ENCODE measurements at places on chromosomes 7 and 10.

- no peak for DNase-seq
Observed at GRCh38 chr7:100539436-100540006, 518 bp downstream of the AGFG2 start.

DNA sequence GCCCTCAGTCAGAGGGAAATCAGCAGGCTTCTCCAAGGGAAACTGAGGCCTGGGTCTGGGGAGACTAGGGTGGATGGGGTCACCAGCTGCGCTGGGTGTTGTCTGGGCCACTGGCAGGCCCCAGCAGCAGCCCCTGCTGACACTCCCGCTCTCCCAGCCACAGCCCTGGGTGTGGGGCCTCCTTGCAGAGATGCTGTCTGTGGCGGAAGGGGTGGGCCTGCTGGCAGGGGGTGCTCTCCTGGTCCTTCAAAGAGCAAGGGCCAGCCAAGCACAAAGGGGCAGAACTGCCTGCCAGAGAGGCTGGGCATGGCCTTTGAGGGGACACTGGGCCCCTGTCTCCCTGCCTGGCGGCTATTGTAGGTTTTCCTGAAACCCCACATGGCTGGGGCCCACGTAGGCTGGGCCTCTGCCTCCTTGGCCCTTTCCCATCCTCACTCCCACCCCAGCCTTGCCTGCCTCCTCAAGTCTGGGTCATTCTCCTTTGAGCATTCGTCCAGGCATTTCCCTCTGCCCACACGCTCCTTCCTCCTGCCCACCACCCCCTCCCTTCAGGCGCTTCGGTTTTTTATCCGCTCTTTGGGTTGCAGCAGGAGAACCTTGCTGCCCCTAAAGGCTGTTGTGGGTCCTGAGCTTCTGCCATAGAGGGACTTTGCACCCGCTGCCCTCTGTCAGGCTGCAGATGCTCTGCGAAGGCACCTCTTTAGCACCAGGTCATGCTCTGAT, 9.1 kb downstream of the COL13A1 start:
- DNase-seq: no peak

DNA sequence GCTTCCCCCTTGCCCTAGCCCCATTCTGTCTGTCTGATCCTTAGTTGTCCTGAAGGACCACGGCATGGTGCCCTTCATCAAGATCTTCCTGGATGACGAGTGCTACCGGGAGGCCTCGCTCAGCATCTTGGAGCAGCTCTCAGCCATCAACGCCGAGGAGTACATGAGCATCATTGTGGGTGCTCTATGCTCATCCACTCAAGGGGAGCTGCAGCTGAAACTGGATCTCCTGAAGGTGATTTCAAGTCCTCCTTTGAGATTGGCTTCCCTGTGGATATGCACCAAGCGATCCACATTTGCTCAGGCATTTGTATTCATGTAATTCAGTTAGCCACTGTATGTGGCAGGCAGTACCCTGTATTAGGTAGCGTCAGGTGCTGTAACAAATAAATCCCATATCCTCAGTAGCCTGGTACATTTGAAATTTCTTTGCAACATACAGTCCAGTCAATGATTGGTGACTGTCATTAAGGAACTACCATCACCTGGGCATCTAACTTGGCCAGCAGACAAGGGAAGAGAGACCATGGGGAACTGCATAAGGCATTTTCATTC, 51.2 kb downstream of the WDFY4 start:
- DNase-seq: no peak

GRCh38 chr10:84613336-84614021, 285.1 kb downstream of the CCSER2 start:
- DNase-seq: peak; percentile 56

GRCh38 chr7:132464740-132465139, 111.5 kb downstream of the PLXNA4 start:
- DNase-seq: peak; percentile 34

DNA sequence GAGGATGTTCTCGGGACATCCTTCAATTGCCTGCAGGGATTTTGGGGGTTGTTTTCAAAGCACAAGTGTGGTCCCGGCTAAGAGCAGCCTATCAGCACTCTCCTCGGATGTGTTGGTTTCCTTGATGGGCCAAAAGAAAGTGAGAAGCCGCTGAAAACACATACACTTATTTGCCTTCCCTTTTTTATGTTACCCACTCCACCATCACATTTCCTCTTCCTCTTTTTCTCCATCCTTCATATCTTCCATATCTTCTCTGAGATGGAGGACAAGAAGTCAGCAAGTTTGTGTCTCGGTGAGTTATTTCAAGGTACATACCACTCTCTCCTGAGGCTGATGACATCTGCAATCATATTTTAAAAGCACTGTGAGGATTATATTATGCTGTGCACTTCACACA, 64.0 kb downstream of the ZNF33B start:
- no peak for DNase-seq

DNA sequence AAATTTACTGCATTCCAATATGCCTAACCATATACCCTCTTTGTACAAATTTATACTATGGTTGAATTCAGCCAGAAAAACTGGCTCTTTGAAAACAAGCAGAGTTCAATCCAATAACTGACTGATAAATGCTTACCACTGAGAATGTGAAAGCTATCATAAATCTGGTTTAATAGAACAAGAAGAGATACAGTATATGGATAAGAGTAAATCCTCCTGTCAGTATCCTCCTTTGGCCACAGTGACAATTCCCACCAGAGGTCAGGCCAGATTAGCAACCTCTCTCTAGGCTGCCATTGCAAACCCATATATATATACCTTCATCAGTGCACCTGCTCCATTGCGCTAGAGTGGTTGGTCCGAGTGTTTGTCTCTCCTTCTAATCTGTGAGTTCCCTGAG, 647.2 kb downstream of the GRM8 start:
- no peak for DNase-seq

DNA sequence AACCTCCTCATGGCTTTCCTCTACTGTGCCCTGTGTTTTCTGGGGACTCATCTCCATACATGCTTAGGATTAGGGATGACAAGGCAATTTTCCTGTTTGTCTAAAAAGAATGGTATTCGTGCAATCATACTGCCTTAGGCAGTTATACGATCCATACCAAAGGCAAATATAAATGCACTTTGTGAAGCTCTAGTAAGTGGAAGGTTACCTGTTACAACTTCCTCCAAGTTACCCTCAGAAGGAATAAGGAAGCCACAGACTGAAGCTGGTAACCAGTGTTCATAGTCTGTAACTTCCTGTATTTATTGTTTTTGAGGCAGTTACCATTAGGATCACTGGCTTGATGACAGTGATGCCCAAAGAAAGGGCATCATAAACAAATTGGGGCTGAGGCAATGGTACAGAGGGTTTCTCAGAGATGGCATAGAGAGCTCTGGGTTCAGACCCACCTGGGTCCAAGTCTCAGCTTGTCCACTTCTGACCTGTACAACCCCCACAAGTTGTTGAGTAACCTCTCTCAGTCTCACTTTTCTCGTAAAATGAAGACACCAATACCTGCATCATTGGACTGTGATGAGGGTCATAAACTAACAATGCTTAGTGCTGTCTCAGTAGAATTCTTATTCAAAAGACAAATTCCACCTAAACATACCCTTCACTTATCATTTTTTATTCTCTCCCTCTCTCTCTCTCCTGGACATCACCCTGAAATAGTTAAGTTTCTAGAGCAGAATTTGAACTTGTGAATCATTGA, 138.2 kb downstream of the ELMO1 start:
- DNase-seq: no peak

- DNase-seq: no peak
Observed at GRCh38 chr7:34445653-34446052, 212.4 kb upstream of the NPSR1 start.

GRCh38 chr7:140400381-140400780, 2.1 kb upstream of the SLC37A3 start:
- no peak for DNase-seq

GRCh38 chr10:99711129-99711719, 20.7 kb downstream of the COX15 start:
- DNase-seq: peak; percentile 19

DNA sequence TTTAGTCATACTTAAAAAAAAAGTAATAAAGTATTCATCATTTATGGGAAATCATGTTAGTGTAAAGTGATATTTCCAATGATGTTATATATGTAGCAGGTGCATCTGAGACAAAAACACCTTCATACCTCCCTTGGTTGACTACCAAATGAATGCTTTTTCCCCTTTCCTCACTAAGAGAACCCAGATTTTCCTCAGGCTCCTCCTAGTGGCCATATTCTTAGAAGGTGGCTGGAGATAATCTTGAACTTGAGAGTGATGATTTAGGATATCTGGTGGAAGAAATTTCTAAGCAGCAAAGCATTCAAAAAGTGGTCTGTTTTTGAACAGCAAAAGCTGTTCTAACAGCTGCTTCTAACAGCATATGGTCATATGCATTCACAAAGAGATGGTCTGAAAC, 16.8 kb upstream of the DNAH11 start:
- DNase-seq: no peak

- no peak for DNase-seq
Observed at GRCh38 chr10:2201534-2202099, 464.3 kb upstream of the ADARB2 start.

- no peak for DNase-seq
Observed at GRCh38 chr7:30222515-30223215, 61.7 kb upstream of the ZNRF2 start.

DNA sequence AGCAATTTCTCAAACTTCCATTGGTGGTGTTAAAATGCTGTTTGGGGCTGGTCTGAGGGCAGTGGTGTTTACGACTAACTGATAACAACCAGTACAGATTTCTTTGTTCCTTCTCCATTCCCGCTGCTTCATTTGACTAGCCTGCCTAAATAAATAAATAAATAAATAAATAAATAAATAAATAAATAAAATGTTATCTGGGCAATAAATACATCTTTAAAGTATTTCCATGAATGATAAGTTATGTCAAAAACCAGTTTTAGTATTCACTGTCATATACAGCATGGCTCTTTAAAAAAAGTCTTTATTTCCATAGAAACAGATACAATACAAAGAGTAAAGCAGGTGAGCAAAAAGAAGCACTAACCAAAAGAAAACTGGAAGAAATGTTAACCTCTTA, 81.3 kb downstream of the ATE1 start:
- DNase-seq: no peak

- no peak for DNase-seq
Observed at GRCh38 chr7:84701524-84702306, 485.1 kb downstream of the SEMA3D start.

GRCh38 chr7:102215256-102215655, 71.4 kb upstream of the SH2B2 start:
- DNase-seq: peak; percentile 44

DNA sequence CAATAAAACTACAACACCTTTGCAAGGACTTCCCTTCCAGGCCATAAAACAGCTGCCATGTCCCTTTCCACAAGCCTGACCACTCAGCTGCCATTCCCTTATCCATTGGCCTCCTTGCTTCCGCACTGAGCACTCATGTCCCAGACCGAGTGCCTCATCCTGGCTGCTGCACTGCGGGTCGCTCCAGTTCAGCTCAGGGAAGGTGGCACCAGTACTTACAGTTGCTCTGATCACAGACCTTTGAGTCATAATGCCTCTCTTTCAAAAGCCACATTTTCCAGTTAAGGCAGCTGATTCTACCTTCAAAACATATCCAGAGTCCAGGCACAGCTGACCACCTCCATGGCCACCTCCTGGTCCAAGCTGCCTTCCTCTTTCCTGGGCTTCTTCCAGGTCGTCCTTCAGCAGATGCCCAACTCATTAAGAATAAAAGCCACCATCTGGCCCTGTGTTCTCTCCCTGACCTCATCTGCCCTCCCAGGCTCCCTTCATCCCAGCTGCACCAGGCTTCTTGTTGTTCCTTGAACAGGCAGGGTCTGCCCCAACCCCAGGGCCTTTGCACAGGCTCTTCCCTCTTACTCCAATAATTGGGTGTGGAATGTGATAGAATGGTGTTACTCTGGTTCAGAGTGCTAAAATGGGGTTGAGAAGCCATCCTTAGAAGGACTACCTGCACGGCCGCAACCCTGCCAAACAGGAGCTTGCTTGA, 64.5 kb downstream of the RAMP3 start:
- DNase-seq: no peak

- peak; percentile 50 for DNase-seq
Observed at GRCh38 chr10:80453842-80454512, at the start of gene TSPAN14. Gene TSPAN14, plus strand, starts transcription at chr10:80454310. Its CDS starts 34,924 bp downstream, at chr10:80489234.

DNA sequence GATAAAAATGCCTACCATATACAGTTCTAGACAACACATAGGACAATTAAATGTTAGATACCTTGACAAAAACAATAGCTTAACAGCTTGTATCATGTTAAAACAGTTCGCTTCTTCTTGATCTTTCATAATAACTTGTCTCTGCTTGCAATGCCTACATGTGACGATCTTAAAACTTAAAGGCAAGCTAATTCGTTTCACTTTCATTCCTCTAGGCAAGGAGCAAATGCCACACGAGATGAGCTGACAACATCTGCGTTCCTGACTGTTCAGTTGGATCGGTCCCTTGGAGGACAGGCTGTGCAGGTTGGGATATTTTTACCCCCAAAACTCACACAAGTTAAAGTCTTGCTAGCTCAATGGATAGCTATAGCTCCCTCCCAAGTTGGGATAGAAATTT, 51.6 kb upstream of the ARL4A start:
- DNase-seq: no peak

- no peak for DNase-seq
Observed at GRCh38 chr10:29760138-29760900, 125.5 kb upstream of the SVIL start.

GRCh38 chr7:75884476-75884875, 5.6 kb downstream of the RHBDD2 start:
- no peak for DNase-seq

DNA sequence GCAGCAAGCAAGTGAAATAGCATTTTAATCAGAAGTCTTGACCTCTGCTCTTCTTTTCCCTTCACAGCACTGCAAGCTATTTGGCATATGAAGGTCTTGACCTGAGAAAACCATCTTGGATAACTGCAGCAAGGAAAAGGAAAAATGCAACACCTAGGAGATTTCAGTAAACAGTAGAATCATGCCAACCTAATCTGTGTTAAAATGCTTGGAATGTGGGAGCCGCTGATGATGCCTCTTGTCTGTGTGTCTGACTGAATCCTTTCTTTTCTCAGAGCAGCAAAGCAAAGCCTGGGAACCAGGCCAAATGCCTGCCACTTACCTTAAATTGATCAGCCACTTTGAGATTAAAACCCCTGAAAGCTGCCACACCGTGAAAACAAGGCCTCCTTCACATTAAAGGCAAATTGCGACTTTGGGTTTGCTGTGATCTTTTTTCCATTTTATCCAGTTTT, 80.4 kb upstream of the CDK6 start:
- DNase-seq: no peak

DNA sequence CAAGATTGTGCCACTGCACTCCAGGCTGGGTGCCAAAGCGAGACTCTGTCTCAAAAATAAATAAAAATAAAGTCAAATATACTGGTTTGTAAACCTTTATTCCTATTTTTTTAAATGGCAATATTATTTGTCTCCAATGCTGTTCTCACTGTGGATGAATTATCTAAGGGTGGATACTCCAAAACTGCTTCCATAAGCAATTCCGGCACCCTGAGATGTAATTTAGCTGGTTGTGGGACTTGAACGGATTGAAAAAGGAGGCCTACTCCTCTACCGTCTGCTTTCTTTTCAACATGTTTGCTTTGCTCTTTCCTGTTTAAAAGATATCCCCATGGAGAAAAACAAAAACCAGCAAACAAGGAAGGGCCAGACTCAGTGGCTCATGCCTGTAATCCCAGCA, 54.4 kb downstream of the SLC35B4 start:
- DNase-seq: no peak

- DNase-seq: no peak
Observed at GRCh38 chr10:62728479-62728878, 76.0 kb upstream of the ADO start.

- peak; percentile 81 for DNase-seq
Observed at GRCh38 chr10:77846718-77847311, 79.7 kb downstream of the DLG5 start.

All from cerebellum (tissue), 4 donors.